Stomach (tissue), 19 donors: ENCODE measurements at places on chromosomes 1 and 21. TPM values are rescaled to one million over a fixed set of nuclear protein-coding genes. Genes with fewer than 3 reads are reported as not detected.

DNA sequence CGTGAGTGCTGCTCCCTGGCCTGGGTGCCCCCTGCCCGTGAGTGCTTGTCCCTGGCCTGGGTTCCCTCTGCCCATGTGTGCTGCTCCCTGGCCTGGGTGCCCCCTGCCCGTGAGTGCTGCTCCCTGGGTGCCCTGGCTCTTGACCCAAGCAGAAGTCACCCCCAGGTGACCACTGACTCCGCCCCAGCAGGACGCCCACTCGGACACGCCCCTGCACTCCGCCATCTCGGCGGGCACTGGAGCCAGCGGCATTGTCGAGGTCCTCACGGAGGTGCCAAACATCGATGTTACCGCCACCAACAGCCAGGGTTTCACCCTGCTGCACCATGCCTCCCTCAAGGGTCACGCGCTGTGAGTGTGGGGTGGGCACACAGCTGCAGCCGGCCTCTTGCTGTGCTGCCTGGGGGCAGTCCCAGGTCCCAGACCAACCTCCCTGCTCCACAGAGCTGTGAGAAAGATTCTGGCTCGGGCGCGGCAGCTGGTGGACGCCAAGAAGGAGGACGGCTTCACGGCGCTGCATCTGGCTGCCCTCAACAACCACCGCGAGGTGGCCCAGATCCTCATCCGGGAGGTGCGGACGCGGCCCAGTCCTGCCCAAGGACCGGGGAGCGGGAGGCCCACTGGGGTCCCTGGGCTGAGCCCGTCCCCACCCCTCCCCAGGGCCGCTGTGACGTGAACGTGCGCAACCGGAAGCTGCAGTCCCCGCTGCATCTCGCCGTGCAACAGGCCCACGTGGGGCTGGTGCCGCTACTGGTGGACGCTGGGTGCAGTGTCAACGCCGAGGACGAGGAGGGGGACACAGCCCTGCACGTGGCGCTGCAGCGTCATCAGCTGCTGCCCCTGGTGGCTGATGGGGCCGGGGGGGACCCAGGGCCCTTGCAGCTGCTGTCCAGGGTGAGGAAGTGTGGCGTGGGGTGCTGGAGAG is 3.9 kb upstream of the MMP23B start:
- DNase-seq: no peak

GRCh38 chr1:232191560-232191959 is 438.4 kb downstream of the SIPA1L2 start:
- no peak for DNase-seq

DNA sequence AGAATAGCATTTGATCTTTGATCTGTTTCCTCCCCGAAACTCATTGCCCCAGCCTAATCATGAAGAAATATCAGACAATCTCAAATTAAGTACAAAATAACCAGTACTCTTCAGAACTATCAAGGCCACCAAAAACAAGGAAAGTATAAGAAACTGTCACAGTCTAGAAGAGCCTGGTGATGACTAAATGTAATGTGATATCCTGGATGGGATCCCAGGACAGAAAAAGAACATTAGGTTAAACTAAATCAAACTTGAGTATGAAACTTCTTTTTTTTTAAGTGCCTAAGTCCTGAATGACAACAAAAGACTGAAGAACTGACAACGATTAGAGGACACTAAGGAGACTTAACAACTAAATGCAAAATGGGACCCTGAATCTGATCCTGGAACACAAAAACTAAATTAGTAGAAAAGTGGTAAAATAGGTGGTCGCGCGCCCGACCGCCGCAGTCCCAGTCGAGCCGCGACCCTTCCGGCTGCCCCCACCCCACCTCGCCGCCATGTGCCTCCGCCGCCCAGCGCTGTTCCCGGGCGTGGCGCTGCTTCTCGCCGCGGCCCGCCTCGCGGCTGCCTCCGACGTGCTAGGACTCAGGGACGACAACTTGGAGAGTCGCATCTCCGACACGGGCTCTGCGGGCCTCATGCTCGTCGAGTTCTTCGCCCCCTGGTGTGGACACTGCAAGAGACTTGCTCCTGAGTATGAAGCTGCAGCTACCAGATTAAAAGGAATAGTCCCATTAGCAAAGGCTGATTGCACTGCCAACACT is 5.5 kb upstream of the PRKAB2 start:
- DNase-seq: peak; percentile 33

GRCh38 chr21:18522181-18522972 is 118.8 kb upstream of the TMPRSS15 start:
- DNase-seq: no peak

- DNase-seq: no peak
Observed at GRCh38 chr1:208748387-208749165, 504.4 kb upstream of the PLXNA2 start.

- DNase-seq: no peak
Observed at GRCh38 chr21:25979845-25980616, 190.5 kb downstream of the APP start.

- no peak for DNase-seq
Observed at GRCh38 chr1:94988356-94988755, 61.4 kb upstream of the CNN3 start.

- DNase-seq: no peak
Observed at GRCh38 chr1:215819114-215819513, 252.0 kb downstream of the KCTD3 start.

GRCh38 chr21:31993826-31994825 is 121.3 kb downstream of the HUNK start:
- DNase-seq: peak; percentile 59

- DNase-seq: no peak
Observed at GRCh38 chr1:112436384-112437156, 40.6 kb downstream of the CTTNBP2NL start.

- no peak for DNase-seq
Observed at GRCh38 chr1:173467426-173467825, 9.7 kb upstream of the PRDX6 start.

GRCh38 chr1:67724928-67725560 is 40.0 kb downstream of the GADD45A start:
- DNase-seq: peak; percentile 62

DNA sequence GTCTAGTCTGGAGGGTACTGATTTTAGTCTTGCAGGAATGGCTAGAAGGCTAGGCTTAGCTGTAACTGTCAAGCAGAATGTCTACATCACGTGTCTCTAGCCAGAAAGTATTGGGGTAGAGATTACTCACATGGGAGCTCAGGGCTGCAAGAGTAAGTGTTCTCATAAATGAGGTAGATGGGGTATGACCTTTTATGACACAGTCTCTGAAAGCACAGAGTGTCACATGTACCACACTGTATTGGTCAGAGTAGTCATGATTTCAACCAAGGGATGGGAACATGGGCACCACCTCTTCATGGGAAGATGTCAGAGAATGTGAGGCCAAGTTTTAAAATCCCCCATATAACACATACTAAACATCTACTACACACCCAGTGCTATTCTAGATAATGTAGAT is 2.9 kb downstream of the FYB2 start:
- DNase-seq: no peak

GRCh38 chr1:219119839-219120238 is 53.8 kb upstream of the LYPLAL1 start:
- DNase-seq: no peak

GRCh38 chr1:179369751-179370341 is 4.1 kb downstream of the AXDND1 start:
- DNase-seq: peak; percentile 84

GRCh38 chr1:58325866-58326265 is 220.7 kb downstream of the OMA1 start:
- peak; percentile 16 for DNase-seq

GRCh38 chr1:91172541-91172940 is 150.7 kb upstream of the ZNF644 start:
- DNase-seq: no peak

- DNase-seq: no peak
Observed at GRCh38 chr21:41585199-41585994, 77.4 kb upstream of the TMPRSS2 start.

DNA sequence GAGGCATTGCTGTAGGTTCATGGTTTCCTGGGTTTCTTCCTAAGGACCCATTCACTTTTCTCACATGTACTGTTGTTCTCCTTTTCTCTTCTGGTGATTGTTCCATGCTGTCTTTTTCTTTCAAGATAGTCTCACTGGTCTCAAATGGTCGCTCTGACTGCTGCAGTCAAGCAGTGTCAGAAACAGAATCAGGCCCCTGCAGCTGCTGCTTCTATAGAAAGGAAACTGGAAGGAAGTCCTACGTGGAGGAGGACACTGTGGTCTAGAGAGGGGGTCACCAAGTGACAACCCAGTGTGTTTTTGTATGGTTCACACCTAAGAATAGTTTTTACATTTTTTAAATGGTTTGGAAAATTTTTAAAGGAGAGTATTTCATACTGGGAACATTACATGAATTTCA is 2.4 kb downstream of the NECAP2 start:
- DNase-seq: no peak

DNA sequence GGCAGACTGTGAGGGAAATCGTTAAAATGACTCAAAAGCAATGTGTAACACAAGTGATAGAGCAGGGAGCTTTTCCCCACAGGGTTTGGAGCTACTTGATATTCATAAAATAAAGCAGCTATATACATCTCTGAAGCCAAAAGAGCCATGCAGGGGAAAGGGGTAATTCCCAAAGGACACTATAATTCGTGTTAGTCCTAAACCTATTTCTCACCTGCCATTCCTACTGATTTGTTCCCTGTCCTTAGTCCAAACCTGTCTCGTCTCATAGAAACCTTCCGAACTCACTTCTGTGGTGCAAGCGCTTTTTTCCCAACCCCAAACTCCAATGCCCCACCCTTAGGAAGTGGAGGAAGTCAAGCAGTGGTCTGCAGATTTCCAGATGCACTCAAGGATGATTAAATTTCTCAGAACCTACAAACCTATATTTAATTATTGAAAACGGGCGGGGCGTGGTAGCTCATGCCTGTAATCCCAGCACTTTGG is 946 bp upstream of the HNRNPR start:
- no peak for DNase-seq

- no peak for DNase-seq
Observed at GRCh38 chr21:23930565-23930964, 1676.7 kb downstream of the MRPL39 start.

PSRC1 gene
- 0.89 TPM for total RNA-seq

TMOD4 gene
- total RNA-seq: not detected

INSRR gene
- not detected for total RNA-seq

PGLYRP4 gene
- total RNA-seq: not detected

MTARC2 gene
- 9.9 TPM for total RNA-seq

FAM78B gene
- not detected for total RNA-seq

ACTL8 gene
- total RNA-seq: not detected

SPAG17 gene
- not detected for total RNA-seq

LCE3D gene
- total RNA-seq: not detected

OR2L5 gene
- total RNA-seq: not detected

APCS gene
- not detected for total RNA-seq
